Neuronal stem cell (in vitro differentiated cells): ENCODE measurements at places on chromosomes 2 and 18.

DNA sequence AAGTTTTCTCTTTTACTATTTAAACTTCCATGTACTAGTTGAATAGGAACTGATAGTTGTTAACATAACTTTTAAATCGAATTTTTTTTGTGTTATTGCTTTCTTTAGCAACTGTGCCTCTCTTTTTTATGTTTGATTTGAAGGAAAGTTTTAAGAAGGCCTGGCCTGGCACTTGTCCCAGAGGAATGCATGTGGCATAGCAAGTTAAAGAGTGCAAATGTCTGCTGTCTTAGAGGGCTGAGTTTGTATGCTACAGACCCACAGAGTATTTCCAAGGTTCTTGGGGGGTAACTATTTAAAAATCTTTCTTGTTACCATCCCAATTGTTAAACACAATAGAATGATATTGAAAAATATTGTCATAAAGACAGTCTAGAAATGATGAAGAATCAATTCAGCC lies 47.0 kb downstream of the MTCL1 start:
- H3K4me1 ChIP-seq, result peaks cover 5% of the 10 kb centered on the region
- no peaks in the 10 kb centered on the region for H3K27me3 ChIP-seq
- H3K36me3 ChIP-seq, result no peaks in the 10 kb centered on the region
- no peak overlapping the region for H3K27ac ChIP-seq
- DNase-seq, result no peak

GRCh38 chr2:233450864-233451575 lies 96.7 kb downstream of the DGKD start:
- H3K4me1 ChIP-seq, result no peaks in the 10 kb centered on the region
- DNase-seq, result no peak
- no peaks in the 10 kb centered on the region for H3K27me3 ChIP-seq
- H3K36me3 ChIP-seq, result peaks cover 75% of the 10 kb centered on the region

- no peaks in the 10 kb centered on the region for H3K27me3 ChIP-seq
- no peak overlapping the region for H3K4me3 ChIP-seq
- no peaks in the 10 kb centered on the region for H3K36me3 ChIP-seq
- DNase-seq, result no peak
- peaks cover 1% of the 10 kb centered on the region for H3K4me1 ChIP-seq
These were observed 203.6 kb downstream of the UBE2E3 start for GRCh38 chr2:181183878-181184542.

DNA sequence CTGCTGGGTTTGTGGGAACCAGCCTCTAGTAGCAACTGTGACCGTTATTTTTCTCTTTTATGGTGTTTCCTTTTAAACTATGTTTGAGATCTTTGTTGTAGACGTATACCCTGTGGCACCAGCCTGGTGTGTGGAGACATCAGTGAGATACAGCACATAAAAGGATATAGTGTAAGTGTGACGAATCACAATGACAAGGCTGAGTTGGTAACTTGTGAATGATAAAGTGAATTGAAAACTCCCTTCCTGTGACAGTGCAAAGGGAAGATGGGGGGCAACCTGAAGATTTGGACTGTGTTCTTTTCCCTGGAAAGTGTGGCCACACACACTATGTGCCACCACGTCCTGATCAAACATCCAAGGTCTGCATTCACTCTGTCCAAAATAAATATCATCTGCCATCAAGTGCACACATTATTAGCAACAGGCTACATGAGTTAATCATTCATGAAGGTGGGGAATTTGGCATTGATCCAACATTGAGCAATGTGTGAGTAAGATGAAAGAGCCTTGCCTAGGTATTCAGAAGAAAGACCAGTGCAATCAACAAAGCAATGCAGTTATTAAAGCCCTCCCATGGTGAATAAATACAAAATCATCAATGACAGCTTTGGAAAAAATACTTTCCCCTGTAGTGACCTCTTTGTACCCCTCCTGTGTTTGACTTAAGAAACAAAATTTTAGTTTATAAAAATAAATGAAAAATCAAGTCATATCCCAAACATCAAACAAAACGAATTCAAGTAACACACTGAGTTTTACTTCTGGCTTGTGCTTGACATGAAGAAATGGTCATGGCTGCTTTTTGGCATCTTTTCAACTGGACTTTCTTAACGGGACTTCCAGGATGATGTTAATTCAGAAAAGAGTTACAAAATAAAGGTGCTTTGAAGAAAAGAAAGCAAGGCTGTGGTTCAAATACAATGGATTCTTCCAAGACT lies 1280.5 kb upstream of the ZEB2 start:
- no peaks in the 10 kb centered on the region for H3K4me1 ChIP-seq
- no peak for DNase-seq
- H3K36me3 ChIP-seq, result no peaks in the 10 kb centered on the region
- no peak overlapping the region for H3K4me3 ChIP-seq
- H3K27ac ChIP-seq, result no peak overlapping the region

- H3K27me3 ChIP-seq, result no peaks in the 10 kb centered on the region
- peaks cover 3% of the 10 kb centered on the region for H3K4me1 ChIP-seq
- H3K36me3 ChIP-seq, result peaks cover 8% of the 10 kb centered on the region
- H3K27ac ChIP-seq, result no peak overlapping the region
These were observed 19.7 kb downstream of the PTPN18 start for GRCh38 chr2:130375291-130376266.

- no peak overlapping the region for H3K27ac ChIP-seq
- H3K36me3 ChIP-seq, result peaks cover 1% of the 10 kb centered on the region
- no peak for DNase-seq
These were observed 135.5 kb downstream of the LCLAT1 start for GRCh38 chr2:30582521-30582920.

GRCh38 chr2:160252278-160252887 lies 52.3 kb upstream of the ITGB6 start:
- H3K4me1 ChIP-seq, result peaks cover 1% of the 10 kb centered on the region
- H3K27ac ChIP-seq, result no peak overlapping the region
- H3K27me3 ChIP-seq, result no peaks in the 10 kb centered on the region
- H3K4me3 ChIP-seq, result no peak overlapping the region
- H3K36me3 ChIP-seq, result no peaks in the 10 kb centered on the region

- H3K4me1 ChIP-seq, result no peaks in the 10 kb centered on the region
- DNase-seq, result no peak
- no peaks in the 10 kb centered on the region for H3K36me3 ChIP-seq
- H3K27ac ChIP-seq, result no peak overlapping the region
- H3K27me3 ChIP-seq, result no peaks in the 10 kb centered on the region
These were observed 56.5 kb upstream of the TMEM247 start for GRCh38 chr2:46422717-46423394.

DNA sequence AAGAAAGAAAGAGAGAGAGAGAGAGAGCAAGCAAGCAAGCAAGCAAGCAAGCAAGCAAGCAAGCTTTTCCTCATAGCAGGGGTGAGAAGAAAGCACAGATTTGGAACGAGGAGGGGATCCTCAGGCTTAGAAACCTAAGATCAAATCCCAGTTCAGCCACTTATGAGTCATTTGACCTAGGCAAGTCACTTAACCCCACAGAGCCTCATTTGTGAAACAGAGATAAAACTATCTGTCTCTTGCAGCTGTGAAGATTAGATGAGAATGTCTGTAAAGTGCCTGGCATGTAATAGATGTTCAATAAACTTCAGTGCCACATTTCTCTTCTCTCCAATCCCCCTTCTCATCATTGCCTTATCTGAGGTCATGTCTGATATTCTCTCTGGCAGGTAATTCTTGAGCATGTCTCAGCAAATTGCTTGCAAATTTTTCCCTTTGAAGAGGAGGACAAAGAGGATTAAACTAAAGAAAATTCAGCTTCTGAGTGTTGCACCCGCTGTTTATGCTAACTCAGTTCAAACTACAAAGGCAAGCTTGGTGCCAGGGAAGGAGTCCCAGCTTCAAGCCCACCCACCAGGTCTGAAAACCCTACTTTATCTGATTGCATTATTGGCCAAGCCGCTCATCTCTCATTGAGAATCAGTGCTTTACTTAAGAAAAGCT lies 20.3 kb downstream of the ALK start:
- no peaks in the 10 kb centered on the region for H3K27me3 ChIP-seq
- H3K36me3 ChIP-seq, result no peaks in the 10 kb centered on the region
- no peak overlapping the region for H3K4me3 ChIP-seq
- no peak for DNase-seq

DNA sequence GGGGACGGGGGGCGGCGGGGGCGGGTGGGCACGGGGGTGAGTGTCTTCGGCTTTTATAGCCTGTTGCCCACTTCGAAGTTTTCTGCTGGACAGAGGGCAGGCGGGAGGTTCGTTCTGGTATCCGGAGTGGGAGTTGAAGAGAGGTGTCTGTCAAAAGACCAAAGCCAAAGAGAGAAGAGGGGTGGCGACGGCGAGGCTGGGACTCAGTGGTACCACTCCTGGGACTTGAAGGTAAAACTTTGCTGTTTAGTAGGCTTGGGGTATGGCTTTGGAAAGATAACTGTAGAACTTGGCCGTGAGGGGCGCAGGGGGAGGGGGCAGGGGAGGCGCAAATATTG lies 215.8 kb upstream of the DTNA start:
- peaks cover 62% of the 10 kb centered on the region for H3K27me3 ChIP-seq
- DNase-seq, result no peak
- no peaks in the 10 kb centered on the region for H3K36me3 ChIP-seq
- H3K4me1 ChIP-seq, result no peaks in the 10 kb centered on the region
- H3K27ac ChIP-seq, result no peak overlapping the region

DNA sequence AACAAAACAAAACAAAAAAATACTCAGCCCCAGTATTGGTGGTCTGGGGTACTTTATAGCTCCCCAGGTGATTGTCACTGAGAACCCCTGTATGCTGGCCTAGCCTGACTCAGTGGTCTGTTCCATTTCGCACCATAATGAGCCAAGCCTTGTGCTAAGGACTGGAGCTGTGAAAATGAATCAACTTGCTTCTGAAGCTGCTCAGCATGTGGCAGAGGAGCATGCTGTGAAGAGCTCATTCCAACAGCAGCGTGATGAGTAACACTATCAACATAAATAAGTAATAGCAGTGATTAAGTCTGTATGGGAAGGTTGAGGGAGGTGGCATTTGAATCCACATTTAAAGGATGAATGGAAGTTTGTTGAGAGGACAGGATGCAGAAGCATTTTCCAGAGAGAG lies 67.2 kb upstream of the ATL2 start:
- no peak for DNase-seq
- H3K27me3 ChIP-seq, result no peaks in the 10 kb centered on the region
- H3K4me3 ChIP-seq, result no peak overlapping the region

GRCh38 chr2:187709065-187709464 lies 154.8 kb upstream of the TFPI start:
- no peaks in the 10 kb centered on the region for H3K4me1 ChIP-seq
- no peaks in the 10 kb centered on the region for H3K36me3 ChIP-seq
- no peak overlapping the region for H3K4me3 ChIP-seq
- no peak overlapping the region for H3K27ac ChIP-seq
- no peaks in the 10 kb centered on the region for H3K27me3 ChIP-seq
- no peak for DNase-seq

GRCh38 chr18:48957136-48957535 lies 6.4 kb upstream of the SMAD7 start:
- no peak overlapping the region for H3K27ac ChIP-seq
- peaks cover 7% of the 10 kb centered on the region for H3K27me3 ChIP-seq
- H3K4me3 ChIP-seq, result no peak overlapping the region
- peaks cover 20% of the 10 kb centered on the region for H3K4me1 ChIP-seq
- no peak for DNase-seq

DNA sequence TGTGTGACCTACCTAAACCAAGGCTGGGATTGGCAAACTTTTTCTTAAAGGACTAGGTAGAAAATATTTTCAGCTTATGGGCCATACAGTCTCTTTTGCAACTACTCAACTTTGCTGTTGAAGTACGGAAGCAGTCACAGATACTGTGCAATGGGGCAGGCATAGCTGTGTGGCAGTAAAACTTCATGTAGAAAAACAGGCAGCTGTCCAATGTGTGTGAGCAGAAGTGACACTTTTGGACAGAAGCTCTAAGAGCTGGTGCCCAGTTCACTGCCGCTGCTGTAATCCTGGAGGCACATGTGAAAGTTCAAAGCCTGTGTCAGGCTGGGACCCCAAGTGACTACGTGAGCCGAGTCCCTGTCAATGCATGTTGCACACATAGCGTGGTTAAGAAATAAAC lies 46.7 kb downstream of the MAPK4 start:
- H3K27ac ChIP-seq, result no peak overlapping the region
- H3K4me3 ChIP-seq, result no peak overlapping the region
- H3K4me1 ChIP-seq, result no peaks in the 10 kb centered on the region
- H3K27me3 ChIP-seq, result no peaks in the 10 kb centered on the region
- no peaks in the 10 kb centered on the region for H3K36me3 ChIP-seq
- no peak for DNase-seq

- H3K4me3 ChIP-seq, result no peak overlapping the region
- no peaks in the 10 kb centered on the region for H3K36me3 ChIP-seq
- peaks cover 22% of the 10 kb centered on the region for H3K4me1 ChIP-seq
These were observed 12.6 kb upstream of the CXCR4 start for GRCh38 chr2:136130511-136130910.

DNA sequence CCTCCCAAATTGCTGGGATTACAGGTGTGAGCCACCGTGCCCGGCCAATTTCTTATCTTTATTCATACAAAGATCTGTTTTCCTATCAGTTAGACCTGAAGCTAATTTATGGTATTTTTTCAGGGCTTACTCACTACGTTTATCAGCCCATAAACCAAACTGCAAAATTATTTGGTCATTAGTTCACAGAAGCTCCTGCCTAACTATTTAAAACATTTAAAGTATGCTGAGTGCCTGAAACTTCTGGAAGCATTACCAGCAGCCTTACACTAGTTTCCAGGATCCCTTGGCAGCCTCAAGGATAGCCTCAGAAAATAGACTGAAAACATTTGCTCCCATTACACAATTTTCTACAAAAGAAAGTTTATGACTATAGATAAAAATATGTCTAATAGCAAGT lies 68.8 kb downstream of the GALNT13 start:
- H3K4me3 ChIP-seq, result no peak overlapping the region
- no peaks in the 10 kb centered on the region for H3K27me3 ChIP-seq
- no peak for DNase-seq
- H3K36me3 ChIP-seq, result no peaks in the 10 kb centered on the region
- no peak overlapping the region for H3K27ac ChIP-seq
- no peaks in the 10 kb centered on the region for H3K4me1 ChIP-seq

DNA sequence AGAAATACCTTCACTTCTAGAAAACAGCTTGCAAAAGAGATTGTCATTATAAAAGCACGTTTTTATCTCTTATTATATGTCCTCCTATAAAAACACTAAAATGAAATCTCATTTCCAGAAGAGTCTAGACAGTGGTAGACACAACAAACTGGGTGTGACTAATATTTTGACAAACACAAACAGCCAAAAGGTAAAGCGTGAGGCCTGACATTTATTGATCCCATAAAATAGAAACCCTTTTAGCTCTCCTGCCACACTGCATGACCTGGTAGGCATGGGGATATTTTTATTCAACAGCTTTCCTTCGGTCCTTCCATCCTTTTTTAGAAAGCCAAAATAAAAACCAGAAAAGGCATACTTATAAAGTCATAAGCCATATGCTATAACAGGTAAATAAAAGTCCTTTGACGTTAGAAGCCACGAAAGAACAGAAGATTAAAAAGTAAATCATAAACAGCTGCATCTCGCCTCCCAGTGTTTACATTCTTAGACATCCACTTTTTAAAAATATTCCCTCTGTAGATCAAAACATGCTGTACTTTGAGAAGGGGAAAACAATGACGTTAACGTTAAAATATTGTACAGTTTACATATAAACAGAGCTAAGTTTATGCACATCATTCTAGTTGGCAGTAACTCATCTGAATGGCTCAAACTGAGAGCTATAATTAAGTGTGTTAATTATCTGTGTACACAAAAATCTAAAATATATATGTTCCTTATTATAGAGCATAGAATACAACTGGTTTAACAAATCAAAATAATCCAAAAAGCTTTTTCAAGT lies 44.6 kb downstream of the IRS1 start:
- H3K4me3 ChIP-seq, result no peak overlapping the region
- H3K27ac ChIP-seq, result no peak overlapping the region
- H3K27me3 ChIP-seq, result no peaks in the 10 kb centered on the region
- no peaks in the 10 kb centered on the region for H3K36me3 ChIP-seq
